ENCODE measurements at places on chromosomes 4 and X.

DNA sequence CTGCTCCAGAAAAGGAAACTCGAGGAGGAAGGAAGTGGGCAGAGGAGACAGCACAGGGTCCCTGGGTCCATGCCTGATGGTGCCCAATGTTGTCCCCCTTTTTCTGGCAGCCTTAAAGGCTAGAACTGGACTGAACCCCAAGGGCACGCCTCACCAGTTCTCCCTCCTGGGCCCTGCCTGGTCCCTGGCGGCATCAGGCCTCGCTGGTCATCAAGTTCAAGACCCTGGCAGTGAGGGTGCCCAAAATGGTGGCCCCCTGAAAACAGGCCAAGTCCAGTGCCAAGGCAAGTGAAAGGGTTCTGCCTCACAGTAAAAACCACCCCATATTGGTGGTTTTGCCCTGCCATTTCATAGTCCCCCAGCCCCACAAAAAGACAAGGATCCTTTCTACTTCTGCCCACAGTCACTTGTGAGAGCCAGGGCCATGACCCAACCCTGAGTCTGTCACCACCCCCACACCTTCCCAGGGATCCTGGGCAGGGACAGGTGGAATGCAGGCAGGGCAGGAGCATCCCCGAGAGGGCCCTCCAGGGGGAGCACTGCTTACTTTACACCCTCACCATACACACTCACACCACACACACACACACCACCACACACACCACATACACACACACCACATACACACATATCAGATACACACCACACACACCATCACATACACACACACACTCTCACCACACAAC is 107.6 kb downstream of the DCTD start:
- no peak for DNase-seq

DNA sequence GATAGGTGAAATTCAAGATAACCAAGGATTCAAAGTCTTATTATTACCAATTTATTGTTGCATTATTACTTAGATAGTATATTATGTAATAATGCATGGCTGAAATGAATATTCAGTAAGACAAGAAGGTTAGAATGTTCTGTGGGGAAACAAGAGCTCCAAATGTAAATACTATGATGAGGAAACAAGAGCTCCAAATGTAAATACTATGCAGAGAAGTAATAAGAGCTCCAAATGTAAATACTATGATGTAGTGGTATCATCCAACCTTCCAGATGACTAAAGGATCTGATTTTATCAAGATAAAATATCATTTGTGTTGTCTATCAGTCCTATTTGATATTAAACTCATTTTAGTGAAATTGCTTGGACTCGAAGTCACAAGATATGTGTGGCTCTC is 82.2 kb upstream of the PCDH18 start:
- DNase-seq, result no peak

- no peak for DNase-seq
Measured at GRCh38 chrX:100368167-100368566, 41.9 kb downstream of the PCDH19 start.

- no peak for DNase-seq
Measured at GRCh38 chr4:9709724-9710123, 71.7 kb upstream of the DRD5 start.

- DNase-seq, result no peak
Measured at GRCh38 chrX:22276781-22277180, 4.1 kb downstream of the CBLL2 start.

GRCh38 chrX:126064901-126065541 is 101.1 kb downstream of the DCAF12L2 start:
- DNase-seq, result no peak

- DNase-seq, result no peak
Measured at GRCh38 chrX:101483705-101484104, 1.6 kb upstream of the ARMCX4 start.

GRCh38 chrX:133593531-133593930 is 178.2 kb upstream of the GPC4 start:
- no peak for DNase-seq

DNA sequence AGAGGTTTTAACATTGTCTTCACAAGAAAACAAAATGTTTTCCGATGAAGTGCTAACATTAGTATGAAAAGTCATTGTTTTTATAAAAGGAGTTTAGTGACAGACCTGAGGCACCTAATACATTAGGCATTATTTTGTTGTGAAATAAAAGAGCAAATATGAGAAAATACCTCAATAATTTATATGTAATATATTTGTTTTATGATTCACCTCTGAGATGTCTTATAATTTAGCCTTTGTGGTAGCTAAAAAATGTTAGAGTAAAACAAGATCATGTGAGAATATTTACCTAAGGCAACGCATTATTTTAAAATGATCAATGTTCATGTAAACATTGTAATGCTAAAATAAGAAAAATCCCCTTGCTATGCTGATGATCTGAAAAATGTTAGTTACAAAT is 100.9 kb upstream of the WDFY3 start:
- no peak for DNase-seq

GRCh38 chr4:15691346-15692135 is 9.9 kb downstream of the FAM200B start:
- no peak for DNase-seq

- DNase-seq, result no peak
Measured at GRCh38 chr4:54852054-54852453, 194.3 kb downstream of the KIT start.

DNA sequence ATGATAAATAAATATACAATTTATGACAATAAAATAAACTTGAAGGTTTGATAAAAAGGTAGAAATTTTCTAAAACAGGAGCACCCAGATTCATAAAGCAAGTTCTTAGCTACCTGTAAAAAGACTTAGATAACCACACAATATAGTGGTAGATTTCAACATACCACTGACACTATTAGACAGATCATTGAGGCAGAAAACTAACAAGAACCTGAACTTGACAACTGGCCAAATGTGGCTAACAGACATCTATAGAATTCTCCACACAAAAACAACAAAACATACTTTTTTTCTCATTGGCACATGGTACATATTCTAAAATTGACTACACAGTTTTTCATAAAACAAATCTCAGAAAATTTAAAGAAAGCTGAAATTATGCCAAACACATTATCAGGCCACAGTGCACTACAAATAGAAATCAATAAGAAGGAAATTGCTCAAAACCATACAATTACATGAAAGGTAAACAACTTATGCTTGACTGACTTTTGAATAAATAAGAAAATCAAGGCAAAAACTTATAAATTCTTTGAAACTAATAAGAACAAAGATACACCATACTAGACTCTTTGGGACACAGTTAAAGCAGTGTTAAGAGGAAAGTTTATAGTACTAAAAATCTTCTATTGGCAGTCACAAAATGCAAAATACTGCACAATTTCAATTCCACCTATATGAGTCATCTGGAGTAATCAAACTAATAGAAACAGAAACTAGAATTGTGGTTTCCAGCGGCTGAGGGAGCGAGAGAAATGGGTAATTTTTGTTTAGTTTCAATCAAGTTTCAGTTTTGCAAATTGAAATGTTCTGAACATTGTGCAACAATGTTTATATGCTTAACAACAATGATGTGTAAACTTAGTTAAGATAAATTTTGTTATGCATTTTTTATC is 925.6 kb downstream of the SH3BGRL start:
- DNase-seq, result no peak

DNA sequence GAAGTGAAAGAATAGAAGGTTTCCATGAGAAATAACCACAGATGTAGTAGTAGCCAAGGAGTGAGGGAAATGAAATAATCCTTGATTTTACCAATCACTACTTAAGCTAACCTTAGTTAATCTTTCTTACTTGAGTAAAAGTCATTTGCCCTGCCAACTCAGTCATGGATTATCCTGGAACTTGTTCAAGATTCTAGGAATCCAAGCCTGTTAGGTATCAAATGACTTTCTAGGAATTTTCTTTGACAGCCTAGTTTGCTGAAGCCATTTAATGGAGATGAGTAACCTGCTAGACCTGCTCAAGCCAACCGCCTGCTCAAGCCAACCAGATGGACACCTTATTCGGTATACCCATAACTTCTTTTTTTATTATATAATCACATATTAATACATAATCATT is 180.5 kb downstream of the KLHL13 start:
- DNase-seq, result no peak

GRCh38 chrX:6120329-6120728 is 108.3 kb downstream of the NLGN4X start:
- no peak for DNase-seq

DNA sequence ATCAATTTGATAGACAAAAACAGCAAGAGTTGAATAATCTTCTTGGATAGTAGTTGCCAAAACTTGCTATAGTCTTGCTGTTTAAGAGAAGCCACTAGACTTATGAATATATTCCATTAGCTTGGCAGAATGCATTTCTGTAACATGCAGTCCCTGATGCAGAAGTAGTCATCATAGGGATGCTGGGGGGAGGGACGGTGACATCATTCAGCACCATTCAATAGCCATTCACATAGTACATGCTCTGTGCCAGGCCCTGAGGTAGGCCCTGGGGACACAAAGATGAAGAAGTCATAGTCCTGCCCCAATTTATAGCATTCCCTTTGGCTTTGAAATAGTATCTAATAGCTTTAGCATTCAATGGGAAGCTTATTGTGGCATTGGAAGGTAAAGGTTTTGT is 185.5 kb upstream of the AFF2 start:
- DNase-seq, result no peak

DNA sequence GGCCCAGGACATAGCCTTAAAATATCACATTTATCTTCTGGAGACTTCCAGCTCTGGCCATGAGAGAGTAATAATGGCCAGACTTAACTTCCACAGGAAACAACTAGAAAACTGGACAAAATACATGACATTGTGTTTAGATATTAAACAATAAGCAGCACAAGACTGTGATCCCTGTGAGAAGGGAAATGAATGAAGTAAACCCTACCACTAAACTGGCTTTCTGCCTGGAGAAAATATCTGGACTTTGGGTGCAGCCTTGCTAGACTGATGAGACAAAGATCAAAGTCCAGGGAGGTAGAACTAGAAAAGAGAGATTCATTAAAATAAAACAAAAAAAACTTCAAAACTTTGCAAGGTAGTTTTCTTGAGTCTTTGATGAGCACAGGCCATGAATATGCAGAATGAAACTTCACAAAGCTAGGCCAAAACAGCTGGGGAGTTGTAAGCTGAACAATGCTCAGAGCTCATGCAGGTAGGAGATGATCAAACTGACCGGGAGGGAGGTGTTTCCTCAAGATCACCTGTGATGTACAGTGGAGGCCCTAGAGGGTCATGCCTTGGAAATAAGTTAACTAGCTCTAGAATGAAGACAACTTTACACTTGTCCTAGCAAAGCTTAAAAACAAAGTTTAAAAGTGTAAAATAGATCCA is 147.0 kb upstream of the SH3RF1 start:
- DNase-seq, result no peak

DNA sequence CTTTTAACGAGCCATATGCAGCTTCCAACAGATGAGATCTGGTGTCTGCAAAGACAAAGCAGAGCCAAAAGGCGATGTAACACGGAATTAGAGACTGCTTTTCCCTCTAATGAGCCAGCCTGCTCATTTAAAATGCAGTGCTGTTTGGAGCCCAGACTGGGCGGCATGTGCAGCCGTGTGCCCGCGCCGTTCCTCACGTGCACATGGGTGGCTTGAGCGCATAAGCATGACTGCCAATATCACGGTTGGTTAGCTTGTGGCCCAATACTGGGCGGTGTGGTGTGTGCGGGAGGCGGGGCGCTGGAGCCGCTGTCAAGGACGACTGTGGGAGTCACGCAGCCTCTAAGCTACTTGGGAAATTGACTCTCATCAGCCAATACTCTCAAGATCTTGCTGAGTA is 87.0 kb upstream of the SCOC start:
- no peak for DNase-seq

- no peak for DNase-seq
Measured at GRCh38 chr4:16896881-16897750, 1.3 kb downstream of the LDB2 start.

DNA sequence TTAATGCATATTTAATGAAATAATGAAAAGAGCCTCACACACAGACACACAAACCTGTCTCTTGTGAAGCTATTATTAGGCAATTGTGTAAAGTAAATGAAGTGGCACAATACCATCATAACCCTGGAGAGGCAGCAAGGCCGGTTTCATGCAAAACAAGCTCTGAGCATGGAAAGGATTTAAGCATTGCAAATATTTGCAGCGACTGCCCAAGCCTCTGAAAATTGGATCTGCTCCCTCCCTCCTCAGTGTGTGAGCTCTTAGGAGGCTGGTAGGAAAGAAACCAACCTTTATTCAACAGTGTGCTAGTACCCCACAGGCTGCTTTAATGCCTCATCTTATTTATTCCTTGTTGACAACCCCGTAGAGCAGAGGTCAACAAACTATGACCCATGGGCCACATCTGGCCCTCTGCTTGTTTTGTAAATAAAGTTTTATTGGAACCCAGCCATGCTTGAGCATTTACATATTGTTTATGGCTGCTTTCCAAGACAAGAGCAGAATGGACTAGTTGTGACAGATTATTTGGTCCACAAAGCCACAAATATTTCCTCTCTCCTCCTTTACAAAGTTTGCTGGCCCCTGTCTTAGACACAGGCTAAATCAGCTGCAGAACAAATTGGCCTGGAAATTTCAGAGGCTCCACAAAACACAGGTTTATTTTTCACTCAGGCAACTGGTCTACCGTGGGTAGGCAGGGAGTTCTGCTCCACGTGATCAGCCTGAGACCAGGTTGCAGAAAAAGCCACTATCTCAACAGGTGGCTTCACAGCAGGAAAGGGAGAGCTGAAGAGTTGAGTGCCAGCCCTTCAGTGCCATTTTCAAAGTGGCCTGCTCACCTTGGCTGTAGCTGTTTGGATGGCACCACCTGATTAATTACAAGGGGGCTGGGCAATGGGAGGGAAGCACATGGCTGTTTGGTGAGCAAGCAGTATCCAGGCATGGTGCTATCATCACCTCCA is 16.8 kb downstream of the RS1 start:
- no peak for DNase-seq

DNA sequence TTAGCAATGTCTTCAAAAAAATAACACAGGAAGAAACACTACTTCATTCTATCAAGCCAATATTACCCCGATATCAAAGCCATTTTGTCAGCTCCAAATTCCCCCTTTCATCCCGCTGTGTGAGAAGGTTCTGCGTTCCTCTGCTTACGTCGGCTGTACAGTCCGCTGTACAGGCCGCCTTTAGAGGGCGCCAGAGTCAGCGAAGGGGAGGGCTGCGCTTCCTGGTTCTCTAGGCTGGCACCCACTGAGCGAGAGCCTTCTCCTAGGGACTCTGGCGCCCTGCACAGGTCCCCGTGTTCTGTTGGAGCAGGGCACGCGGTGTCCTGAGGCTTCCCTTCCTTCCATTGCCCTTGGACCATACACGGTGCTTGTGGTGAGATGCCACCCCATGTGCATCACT is 25.3 kb upstream of the CT45A1 start:
- no peak for DNase-seq

- DNase-seq, result no peak
Measured at GRCh38 chr4:164906368-164906767, 29.4 kb downstream of the APELA start.

DNA sequence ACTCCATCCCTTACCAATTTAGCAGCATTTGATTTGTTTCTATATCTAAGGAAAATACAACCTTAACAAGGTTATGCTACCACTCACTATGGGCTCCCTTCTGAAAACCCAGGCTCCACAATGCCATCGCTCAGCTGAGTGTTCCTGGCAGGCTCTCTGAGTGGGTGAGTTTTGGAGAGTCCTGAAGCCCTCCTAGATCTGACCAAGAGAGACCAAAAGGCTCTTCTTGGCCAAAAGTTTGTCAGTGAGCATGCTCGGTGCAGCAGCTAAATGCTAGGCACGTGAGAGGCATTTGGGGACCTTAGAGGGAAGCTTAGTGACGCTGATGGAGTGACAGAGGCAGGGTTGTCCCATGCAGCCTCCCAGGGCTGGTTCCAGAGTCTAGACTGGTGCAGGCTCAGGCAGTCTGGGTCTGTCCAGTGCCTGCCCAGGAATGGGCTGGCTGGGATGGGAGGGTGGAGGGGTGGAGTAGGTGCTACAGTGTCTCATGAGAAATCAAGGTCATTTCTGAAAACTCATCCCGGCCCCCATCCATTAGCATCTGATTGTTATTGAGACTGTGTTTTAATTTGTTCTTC is 346.8 kb downstream of the NR3C2 start:
- no peak for DNase-seq

Data from hematopoietic multipotent progenitor cell treated with erythropoietin and hydrocortisone succinate and interleukin-3 and kit ligand, for 15 days (in vitro differentiated cells).